Suppressor macrophage treated with lipopolysaccharide for 4 hours (primary cell): ENCODE measurements at places on chromosomes 12 and 14.

- no peak for DNase-seq
Observed at GRCh38 chr12:121748218-121748570, 35.6 kb downstream of the TMEM120B start.

- peak; percentile 43 for DNase-seq
Observed at GRCh38 chr12:70609739-70610491, 27.3 kb downstream of the PTPRB start.

- no peak for DNase-seq
Observed at GRCh38 chr14:21334202-21334906, 49.5 kb downstream of the SUPT16H start.

GRCh38 chr12:96057986-96058553 lies 22.7 kb upstream of the LTA4H start:
- DNase-seq = no peak

DNA sequence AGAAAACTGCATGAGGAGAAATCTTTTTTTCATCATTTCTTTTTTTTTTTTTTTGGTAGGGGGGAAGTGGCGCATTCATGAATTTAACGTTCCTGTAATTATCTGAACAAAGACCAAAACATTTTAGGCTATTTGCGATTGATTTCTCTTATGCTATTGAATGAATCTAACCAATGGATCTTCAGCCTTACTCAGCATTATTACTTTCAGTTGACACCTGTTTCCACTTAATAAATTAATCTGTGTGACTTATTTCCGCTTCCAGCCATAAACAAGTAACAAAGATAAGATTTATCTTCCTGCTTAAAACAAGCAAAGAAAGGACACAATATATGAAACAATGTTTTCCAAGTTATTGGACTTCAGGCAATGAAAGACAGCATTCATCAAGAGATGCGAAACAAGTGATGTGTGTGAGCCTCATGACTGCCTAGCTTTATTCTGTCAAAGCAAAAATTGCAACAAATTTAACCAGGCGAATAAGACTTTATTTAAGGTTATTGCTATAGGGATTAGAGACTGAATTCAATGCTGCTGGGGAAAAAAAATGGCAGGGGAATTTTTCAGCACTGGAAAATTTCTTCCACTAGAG lies 1026.9 kb downstream of the LRFN5 start:
- no peak for DNase-seq

DNA sequence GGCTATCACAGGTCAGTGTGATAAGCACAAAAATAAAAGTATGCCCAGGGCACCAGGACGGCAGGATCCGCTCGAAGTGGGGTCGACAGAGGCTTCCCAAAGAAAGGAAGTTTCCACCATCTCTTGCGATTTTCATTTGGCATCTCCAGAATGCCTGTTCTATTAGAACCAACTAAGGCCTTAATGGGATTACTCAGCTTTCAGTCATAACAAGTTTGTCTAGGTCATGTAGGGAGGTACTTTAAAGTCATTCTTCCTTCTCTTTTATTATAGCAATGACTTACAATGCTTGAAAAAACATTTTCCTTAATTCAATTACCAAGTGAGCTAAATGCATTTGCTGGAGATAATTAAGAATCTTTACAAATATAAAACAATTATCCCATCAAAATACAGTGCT lies 83.6 kb upstream of the DIO3 start:
- no peak for DNase-seq

- peak; percentile 64 for DNase-seq
Observed at GRCh38 chr12:45273717-45274271, 57.9 kb downstream of the ANO6 start.

- DNase-seq = peak; percentile 34
Observed at GRCh38 chr14:100434911-100435438, 111.8 kb downstream of the SLC25A47 start.

GRCh38 chr12:78149459-78149858 lies 318.8 kb downstream of the NAV3 start:
- DNase-seq = no peak

DNA sequence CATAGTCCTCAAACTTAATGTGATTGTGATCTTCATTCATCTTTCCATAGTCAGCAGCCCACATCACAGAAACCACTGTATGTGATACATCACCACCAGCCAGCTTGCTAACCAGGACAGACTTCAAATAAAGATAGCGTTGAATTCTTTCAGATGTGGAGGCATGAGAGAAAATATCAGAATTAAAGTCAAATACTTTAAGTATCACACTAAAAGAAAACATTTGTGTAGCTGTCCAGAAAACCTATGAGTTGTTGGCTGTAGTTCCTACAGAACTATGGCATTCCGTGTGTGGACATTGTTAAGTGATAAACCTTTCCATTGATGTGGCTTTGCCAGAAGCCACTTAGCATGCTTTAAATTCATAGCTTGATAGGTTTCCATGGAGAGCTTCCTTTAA lies 105.1 kb downstream of the LLPH start:
- DNase-seq = no peak

- no peak for DNase-seq
Observed at GRCh38 chr12:130817804-130818203, 21.2 kb downstream of the STX2 start.

GRCh38 chr12:120844768-120845449 lies 59.2 kb downstream of the SPPL3 start:
- peak; percentile 34 for DNase-seq

- no peak for DNase-seq
Observed at GRCh38 chr12:131047789-131048610, 94.3 kb downstream of the ADGRD1 start.

- DNase-seq = peak; percentile 79
Observed at GRCh38 chr12:9731797-9732196, 1.1 kb downstream of the CLECL1 start.

DNA sequence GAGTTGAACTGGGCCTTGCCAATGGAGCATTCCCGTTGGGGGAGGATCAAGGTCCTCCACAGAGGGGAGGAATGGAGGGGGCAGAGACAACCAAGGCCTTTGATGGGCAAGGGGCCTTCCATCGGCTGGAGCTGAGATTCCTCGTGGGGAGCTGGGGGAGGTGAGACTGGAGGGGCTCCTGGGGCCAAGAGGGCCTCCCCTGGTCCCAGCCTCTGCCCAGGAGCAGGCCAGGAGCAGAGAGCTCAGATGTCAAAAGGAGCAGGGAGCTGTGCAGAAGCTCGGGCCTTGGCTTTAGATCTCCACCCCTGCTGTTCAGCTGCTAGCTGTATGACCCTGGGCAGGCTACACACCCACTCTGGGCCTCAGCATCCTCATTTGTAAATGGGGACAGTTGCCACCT lies 24.0 kb downstream of the TMEM63C start:
- no peak for DNase-seq

DNA sequence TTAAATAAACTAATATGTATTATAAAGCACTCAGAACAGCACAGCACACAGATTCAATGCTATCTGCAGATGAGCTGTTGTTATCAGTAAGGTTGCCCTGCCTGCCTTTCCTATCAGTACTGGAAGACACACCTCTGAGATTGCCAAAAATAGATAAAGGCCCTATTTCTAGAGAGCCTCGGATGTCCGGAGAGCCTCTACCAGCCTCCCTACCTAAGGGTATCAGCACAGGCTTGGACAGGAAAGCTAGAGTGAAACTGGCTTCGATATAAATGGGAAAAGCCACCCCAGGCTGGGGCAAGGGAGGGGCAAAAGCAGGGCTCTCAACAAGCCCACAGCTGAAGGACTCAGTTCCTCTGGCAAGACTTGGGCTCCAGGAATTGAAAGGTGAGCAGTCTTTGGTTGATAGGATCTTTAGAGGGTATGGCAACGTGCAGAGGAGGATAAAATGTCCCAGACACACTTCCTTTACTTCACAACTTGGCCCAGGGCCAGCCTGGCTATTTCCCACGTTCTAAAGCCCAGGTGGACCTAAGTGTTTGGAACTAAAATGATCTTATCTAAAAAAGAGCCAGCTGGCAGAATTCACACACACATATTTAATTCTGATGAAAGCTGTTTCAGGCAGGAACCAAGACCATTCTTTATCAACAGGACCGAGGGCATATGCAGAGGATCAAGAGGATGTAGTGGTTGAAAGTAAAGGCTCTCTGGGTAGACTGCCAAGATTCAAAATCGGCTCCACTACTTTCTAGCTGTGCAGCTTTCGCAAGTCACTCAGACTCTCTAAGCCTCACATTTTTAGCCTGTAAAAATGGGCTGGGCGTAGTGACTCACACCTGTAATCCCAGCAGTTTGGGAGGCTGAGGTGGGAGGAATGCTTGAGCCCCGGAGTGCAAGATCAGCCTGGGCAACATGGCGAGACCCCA lies 37.8 kb upstream of the ITPR2 start:
- no peak for DNase-seq

DNA sequence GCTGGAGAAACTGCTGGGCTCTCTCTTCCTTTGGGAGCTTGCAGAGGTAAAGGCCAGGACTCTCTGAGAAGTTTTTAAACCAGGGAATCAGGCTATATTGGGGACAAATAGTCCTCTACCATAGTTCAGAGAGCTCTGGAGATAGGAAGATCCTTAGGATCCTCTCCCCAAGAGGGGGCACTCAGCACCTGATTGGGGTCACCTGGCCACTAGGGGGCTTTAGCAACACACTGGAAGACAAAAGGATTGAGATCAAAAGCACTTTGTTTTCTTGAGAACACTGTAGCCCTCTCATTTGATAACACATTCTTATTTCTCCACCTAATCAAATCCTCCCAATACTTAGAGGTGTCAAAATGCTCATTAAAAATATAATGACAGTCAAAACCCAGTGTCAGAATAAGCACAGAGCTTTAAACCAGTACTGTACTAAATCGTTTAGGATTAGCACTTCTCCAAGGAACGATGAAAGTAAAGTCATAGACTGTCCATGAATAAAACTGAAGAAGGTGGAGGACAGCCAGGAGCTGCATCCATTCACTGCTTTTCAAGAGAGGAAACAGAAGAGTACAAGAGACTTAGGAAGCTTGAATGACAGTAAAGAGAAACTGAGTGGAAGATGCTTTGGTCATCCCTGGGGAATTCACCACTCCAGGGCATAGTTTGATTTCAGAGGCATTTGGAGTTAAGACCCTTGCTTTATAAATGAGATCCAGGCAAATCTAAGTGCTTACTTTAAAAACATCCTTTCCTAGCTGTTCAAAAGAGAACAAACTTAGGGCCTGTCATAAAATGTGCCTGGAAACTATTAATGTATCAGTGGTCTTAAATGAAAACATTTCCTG lies 26.5 kb downstream of the BMP4 start:
- DNase-seq = no peak

GRCh38 chr12:1117970-1118563 lies 127.0 kb downstream of the ERC1 start:
- peak; percentile 77 for DNase-seq

DNA sequence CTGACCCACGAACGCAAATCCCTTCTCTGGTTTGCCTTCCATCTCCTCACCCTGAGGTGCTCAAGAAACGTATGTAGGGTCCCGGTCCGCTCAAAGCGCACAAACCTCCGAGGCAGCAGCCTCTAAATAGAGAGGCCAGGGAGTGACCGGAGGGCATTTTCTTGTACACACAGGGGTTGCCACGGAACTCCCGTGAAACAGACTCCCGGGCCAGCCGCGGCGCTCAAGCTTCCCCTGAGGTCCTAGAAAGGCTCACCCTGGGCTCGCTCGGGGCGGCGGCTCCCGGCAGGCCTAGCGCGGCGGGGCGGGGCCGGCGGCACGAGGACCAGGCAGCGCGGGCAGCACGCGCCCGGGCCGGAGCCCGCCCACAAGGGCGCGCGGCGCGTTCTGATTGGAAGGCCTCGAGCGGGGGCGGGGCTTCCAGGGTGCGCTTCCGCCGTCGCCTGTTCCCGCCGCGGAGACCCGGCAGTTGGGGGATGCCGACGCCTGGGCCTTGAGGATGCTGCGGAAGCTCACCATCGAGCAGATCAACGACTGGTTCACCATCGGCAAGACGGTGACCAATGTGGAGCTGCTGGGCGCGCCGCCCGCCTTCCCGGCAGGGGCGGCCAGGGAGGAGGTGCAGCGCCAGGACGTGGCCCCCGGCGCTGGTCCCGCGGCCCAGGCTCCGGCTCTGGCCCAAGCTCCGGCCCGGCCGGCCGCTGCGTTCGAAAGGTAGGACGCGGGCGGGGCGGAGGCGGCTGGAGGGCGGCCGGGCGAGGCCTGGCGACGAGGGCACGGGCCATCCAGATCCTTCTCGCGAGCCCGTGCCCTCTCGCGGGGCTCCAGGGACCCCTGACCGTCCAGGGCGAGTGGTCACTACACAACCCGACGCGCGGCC lies at the start of gene TDRD9:
Gene TDRD9 (plus strand): TSS at position 446 of the 880 bp plus-strand sequence. CDS start 54 bp downstream, at position 500.
- DNase-seq = no peak

GRCh38 chr12:107027636-107028053 lies 40.7 kb upstream of the MTERF2 start:
- DNase-seq = peak; percentile 58

GRCh38 chr12:62290846-62291245 lies 30.6 kb downstream of the USP15 start:
- DNase-seq = peak; percentile 52

DNA sequence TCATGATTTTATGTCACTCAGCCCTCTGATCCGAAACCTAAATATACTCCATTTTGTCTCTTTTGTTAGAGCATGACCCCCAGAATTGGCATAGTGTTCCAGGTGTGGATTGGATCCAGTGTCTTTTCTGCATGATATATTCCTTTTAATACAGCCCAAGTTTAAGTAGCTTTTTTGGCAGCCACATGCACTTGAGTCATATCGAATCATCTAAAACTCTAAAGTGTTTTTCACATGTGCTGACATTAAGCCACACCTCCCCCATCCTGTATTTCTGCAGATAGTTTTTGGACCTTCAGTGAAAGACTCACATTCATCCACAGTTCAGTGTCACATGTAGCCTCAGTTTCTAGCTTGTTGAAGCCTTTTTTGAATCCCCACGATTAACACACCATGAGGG lies 30.6 kb downstream of the BORCS5 start:
- no peak for DNase-seq
